ENCODE measurements at places on chromosomes 3 and 15. TPM values are rescaled to one million over a fixed set of nuclear protein-coding genes. Genes with fewer than 3 reads are reported as not detected.

The CX3CR1 gene
- not detected for total RNA-seq

GRCh38 chr3:159775372-159775961, 213.2 kb upstream of the IL12A start:
- peaks cover 48% of the 10 kb centered on the region for H3K36me3 ChIP-seq
- peaks cover 3% of the 10 kb centered on the region for H3K27me3 ChIP-seq
- H3K4me3 ChIP-seq = peak overlapping the region; percentile 62
- DNase-seq = peak; percentile 61
- H3K4me1 ChIP-seq = peaks cover 87% of the 10 kb centered on the region
- H3K27ac ChIP-seq = peak overlapping the region; percentile 83

- H3K4me3 ChIP-seq = no peak overlapping the region
- H3K4me1 ChIP-seq = no peaks in the 10 kb centered on the region
- no peak for DNase-seq
- H3K27me3 ChIP-seq = peaks cover 6% of the 10 kb centered on the region
- H3K27ac ChIP-seq = no peak overlapping the region
Observed at GRCh38 chr3:23084367-23084766, 118.8 kb upstream of the UBE2E2 start.

GRCh38 chr3:180295811-180296210, 259.1 kb upstream of the PEX5L start:
- H3K36me3 ChIP-seq = no peaks in the 10 kb centered on the region
- no peak overlapping the region for H3K4me3 ChIP-seq
- no peak for DNase-seq
- no peak overlapping the region for H3K27ac ChIP-seq
- H3K27me3 ChIP-seq = no peaks in the 10 kb centered on the region

The ACSBG1 gene
- total RNA-seq = not detected

DNA sequence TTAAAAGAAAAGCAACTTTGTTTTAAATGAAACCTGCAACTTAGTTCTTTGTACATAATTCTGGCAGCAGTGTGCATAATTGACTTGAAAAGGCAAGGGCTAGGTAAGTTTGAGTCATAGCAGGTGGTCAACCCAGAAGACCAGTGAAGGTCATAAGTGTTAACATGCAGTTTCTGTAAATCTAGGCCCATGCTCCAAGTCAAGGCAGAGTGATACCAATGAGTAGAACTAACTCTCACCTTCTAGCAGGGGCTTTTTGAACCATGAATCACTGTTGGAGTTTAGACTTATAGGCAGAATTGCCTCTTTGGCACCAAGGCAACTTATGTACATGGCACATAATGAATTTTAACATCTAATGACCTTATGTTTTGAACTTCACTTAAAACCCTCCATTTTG, 29.5 kb upstream of the IL20RB start:
- DNase-seq = no peak
- no peaks in the 10 kb centered on the region for H3K27me3 ChIP-seq
- H3K4me3 ChIP-seq = no peak overlapping the region
- peaks cover 15% of the 10 kb centered on the region for H3K36me3 ChIP-seq
- peaks cover 28% of the 10 kb centered on the region for H3K4me1 ChIP-seq

DNA sequence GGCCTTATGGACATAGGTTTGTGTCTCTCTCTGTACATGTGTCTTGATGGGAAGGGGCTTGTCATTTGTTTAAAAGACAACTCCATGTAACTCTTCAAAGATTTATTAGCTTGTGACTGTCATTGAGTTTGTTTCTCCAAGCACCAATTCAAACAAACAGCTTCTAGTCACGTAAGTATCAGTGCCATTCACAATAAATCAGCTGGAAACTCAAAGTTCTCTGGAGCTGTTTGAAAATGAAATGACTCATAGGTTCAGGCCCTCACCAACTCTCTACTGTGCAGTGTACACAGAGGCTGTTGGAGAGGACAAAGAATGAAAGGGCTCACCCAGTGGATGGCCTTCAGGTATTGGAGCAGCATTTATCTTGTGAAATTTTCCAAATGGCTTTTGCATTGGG, 476.3 kb downstream of the AGBL1 start:
- no peak overlapping the region for H3K4me3 ChIP-seq
- no peaks in the 10 kb centered on the region for H3K27me3 ChIP-seq
- no peaks in the 10 kb centered on the region for H3K4me1 ChIP-seq
- H3K27ac ChIP-seq = no peak overlapping the region
- H3K36me3 ChIP-seq = no peaks in the 10 kb centered on the region

DNA sequence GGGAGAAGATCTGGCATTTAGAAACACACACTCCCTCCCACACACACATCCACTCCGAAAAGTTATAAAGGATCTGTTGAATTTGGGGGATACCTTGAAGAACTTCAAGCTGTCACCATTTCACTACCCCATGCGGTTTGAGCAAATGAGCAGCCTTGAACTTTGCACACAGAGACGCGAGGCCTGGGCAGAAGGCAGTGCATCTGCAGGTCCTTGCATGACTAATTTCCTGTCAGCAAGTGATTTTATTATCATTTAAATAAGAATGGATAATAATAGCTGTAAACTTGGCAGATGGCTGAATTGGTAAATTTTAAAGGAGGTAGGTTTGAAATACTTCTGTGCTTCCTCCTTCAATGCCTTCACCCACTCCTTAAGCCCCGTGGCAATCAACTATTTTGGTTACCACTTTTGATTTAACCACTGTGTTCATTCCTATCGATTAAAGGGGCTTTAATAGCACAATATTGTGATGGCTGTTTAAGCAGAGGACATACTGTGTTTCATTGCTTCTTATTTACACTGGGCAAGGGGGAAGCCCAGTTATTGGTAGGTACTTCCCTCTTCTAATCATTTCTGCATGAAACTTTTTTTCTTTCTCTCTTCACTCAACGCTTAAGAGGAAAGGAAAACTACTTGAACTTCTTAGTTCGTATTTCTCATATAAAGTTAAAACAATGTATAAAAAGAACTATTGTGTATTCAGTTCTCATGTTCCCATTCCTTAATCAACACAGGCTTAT, 108.1 kb downstream of the ROBO2 start:
- DNase-seq = no peak
- H3K4me1 ChIP-seq = no peaks in the 10 kb centered on the region
- H3K27me3 ChIP-seq = no peaks in the 10 kb centered on the region
- no peak overlapping the region for H3K4me3 ChIP-seq

DNA sequence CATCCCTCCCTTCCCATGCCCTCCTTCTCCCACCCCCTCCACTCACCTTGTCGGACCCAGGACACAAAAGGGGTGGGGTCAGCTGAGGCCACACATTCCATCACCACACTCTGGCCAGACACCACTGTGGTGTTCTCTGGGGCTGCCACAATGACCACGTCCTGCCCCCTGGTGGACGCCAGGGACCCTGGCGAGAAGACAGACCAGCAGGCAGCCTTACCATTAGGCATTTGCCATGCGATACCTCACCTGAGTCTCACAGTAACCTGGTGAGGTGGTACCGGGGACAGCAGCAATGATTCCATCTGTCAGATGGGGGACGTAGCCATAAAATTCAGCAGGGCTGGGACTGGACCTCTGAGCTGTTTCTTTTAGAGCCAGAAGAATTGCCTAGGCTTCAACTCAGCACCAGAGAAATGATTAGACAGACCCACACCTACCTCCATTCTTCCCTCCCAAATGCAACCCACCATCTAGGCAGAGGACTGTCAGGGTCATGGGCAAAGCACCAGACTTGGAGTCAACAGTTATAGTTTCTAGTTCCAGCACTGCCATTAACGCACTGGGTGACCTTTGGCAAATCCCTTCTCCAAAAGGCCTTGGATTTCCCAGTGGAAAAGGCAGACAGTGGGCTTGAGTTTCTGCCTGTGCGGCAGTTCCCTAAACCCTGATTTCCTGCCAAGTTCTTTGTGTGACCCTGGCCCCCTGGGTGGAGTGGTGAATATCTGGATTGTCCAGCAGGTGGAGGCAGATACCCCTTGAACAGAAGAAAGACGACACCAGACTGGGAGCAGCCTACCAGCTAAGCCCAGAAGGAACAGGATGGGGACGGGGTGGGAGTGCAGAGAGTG, 21.8 kb downstream of the IGDCC4 start:
- H3K27me3 ChIP-seq = peaks cover 32% of the 10 kb centered on the region
- H3K36me3 ChIP-seq = no peaks in the 10 kb centered on the region
- peak; percentile 39 for DNase-seq
- no peak overlapping the region for H3K4me3 ChIP-seq

- H3K27me3 ChIP-seq = peaks cover 37% of the 10 kb centered on the region
- H3K36me3 ChIP-seq = no peaks in the 10 kb centered on the region
- peaks cover 4% of the 10 kb centered on the region for H3K4me1 ChIP-seq
- H3K4me3 ChIP-seq = no peak overlapping the region
- H3K27ac ChIP-seq = no peak overlapping the region
Observed at GRCh38 chr15:38598749-38599148, 34.1 kb upstream of the RASGRP1 start.

All from HFFc6 (cell line).